ENCODE measurements at places on chromosomes 7 and 10.
A peak's percentile ranks its signal among the peaks of the same experiment; 100 is the strongest.

DNA sequence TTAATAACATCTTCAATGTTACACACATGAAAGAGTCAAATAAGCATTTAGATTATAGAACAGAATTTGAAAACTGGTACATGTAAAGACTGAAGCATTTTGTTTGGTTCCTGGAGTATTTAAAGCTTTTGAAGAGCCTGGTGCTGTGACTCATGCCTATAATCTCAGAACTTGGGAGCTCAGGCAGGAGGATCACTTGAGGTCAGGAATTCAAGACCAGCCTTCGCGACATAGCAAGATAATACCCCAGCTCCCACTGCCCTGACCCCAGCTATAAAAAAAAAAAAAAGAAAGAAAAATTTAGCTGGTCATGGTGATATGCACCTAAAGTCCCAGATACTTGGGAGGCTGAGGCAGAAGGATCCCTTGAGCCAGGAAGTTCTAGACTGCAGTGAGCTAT, 87.8 kb downstream of the HDAC9 start:
- DNase-seq: no peak

DNA sequence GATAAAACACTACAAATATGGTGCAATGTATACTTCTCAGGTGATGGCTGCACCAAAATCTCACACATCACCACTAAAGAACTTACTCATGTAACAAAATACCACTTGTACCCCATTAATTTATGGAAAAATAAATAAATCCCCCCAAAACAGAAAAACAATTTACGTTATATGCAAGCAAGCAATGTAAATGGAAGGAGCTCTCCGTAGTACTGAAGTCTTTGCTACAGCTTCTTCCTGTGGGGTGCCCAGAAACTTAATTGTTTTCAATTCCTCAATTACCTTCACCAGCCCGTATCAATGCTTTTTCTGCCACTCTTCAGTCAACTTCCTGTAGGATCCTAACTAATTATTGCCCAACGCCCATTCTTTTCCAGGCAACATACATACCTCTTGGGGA, 138.1 kb downstream of the RELN start:
- peak; percentile 27 for DNase-seq

- DNase-seq: no peak
Measured at GRCh38 chr7:135390829-135391228, 119.1 kb downstream of the CNOT4 start.

DNA sequence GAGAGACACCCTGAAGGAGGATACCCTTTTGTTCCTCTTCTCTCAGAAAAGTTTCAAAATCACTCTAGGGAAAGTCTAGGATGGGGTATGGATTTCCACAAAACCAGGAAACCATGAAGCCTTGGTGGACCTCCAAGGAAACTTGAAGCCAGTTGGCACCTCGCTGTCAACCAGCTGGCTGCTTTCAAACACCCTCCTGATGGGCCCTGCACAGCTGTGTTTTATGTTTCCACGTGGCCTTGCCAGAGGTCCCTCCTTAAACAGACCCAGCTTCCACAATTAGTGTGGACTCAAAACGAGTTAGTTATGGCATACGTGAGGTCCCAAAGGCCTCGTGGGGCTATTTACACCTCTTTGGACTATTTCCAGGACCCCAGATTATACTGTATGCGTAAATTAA, 5.9 kb downstream of the PPP1R3A start:
- DNase-seq: no peak

- DNase-seq: no peak
Measured at GRCh38 chr7:5523052-5523711, 99.5 kb upstream of the TNRC18 start.

DNA sequence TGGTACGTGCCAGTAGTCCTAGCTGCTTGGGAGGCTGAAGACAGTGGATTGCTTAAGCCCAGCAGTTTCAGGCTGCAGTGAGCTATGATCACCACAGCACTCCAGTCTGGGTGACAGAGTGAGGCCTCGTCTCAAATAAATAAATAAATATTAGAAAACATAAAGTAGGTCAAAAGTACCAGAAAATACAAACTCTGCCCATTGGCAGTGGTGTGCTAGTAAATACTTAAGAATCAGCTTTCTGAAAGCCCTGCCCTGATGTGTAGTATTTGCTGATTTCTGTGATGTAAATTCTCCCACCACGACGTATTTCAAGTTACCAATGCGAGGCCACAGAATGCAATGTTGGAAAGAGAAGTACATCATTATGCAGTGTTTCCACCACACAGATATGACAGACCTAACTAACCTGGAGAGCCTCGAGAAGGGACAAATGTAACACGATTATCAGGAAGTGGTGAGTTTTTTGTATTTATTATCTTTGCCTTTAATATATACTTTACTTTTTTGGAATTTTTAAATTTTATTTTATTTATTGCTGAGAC, 11.8 kb upstream of the MAP3K8 start:
- no peak for DNase-seq

- DNase-seq: peak; percentile 49
Measured at GRCh38 chr7:69430384-69431021, 167.8 kb upstream of the AUTS2 start.

DNA sequence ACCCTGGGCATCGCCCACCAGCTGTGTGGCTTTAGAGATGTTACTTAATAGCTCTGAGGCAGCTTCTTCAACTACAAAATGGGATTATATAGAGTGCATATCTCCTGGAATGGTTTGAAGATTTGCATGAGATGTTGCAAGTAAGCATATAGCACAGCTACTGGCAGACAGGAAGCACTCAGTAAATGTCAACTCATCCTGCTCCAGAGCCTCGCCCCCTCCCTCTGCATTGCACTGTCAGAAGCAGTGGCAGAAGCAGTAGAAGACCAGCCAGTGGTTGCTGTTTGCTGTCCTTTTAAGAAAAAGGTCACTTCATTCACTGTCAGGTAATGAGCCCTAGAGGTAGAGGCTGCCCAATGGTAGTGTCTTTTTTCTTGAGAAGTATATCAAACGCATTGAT, 180.0 kb upstream of the GHITM start:
- no peak for DNase-seq

DNA sequence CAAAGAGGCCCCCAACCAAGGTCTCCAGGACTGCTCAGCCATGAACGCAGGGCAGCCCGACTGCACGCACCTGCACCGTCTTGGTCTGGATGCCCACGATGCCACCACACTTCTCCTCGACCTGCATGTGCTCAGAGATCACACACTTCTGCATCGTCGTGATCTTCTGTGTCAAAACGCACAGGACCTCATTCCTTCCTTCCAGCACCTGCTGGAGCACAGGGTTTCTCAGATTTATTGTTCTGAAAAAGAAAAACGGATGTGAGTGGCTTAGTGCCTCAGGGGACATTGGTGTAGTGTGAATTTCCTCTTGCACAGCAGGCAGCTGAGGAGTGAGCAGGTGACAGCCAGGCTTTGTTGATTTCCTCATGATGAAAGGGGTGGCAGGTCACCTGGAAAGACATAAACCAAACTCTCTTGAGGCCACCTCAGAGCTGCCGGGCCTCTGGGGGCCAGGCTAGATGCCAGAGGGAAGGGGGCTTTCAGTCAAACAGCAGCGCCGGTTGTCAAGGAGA, 38.2 kb downstream of the GSDME start:
- peak; percentile 94 for DNase-seq

All from NAMALWA (cell line).